Osteoblast (primary cell): ENCODE measurements at places on chromosomes 12 and 14. TPM values are rescaled to one million over a fixed set of nuclear protein-coding genes. Genes with fewer than 3 reads are reported as not detected.

Gene DIO2
- total RNA-seq: 0.29 and 1.1 TPM in 2 replicates

Gene MYF6
- not detected in 2 replicates for total RNA-seq

Gene BRMS1L
- 3.6 and 5.0 TPM in 2 replicates for total RNA-seq

Gene ZDHHC22
- not detected in 2 replicates for total RNA-seq

DNA sequence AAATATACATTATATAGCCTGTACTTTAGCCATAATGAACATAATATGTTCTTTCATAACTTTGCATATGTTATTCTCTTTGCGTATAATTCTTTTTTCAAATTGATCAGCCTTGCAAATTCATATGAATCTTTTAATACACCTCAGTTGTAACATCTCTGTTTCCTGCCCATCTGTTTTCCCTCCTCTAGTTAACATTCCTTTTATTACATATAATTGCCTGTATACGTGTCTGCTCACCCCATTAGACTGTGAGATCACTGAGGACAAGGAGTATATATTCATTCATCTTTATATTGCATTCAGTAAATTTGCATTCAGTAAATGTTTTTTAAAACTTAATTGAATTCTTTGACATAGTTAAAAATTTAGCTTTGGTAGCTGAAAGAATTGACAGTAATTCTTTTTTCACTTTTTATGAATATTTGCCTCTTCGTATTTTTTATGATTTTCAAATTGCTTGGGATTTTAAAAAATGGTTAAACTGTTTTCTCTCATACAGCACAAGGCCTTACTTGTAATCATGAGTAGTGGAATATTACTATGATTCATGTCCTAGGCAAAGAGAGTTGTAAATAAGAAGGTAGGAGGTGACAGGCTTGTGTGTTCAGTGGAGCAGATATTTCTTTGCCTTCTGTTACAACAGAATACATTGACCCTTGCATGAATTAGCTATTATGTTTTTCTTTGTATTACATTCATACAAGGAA, 32.8 kb upstream of the KLHL42 start:
- no peak for DNase-seq

DNA sequence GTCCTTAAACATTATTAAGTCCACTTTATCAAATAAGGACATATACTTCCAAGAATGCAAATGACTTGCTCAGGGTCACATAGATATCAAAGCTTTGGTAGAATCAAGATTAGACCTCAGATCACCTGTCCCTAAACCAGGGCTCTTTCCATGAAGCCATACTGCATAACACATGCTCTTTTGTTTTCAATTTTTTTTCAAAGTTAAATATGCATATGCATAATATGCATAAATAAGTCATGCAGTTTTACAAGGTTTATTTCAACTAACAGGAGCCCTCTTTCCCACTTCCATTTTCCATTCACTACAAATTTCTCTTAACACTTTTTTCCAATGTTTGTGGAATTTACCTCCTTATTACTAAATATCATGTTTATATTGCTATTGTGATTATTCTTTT, 53.1 kb downstream of the SIX1 start:
- DNase-seq: no peak

DNA sequence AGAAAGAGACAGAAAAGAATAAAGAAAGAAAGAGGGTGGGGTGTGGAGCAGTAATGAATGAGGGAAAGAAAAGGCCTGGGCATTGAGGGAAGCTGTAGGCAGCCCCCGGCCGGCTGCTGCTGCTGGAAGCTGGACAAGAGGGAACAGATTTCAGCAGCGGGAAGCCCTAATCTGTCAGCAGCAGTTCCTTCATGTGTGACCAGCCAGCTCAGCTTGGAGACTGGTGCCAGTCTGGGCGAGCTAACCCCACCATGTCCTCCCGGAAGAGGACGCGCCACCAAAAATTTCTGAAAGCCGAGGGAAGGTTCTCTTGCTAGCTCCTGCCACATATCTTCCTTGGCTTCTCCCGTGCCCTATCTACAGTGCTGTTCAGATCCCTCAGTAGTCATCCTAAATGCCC, 236.8 kb downstream of the GRIN2B start:
- no peak for DNase-seq
